ENCODE measurements at places on chromosomes 4 and X.

- DNase-seq = no peak
Observed at GRCh38 chr4:3307486-3307885, 14.7 kb downstream of the RGS12 start.

GRCh38 chr4:52912608-52913007 lies 50.5 kb downstream of the RASL11B start:
- no peak for DNase-seq

GRCh38 chrX:123803331-123803983 lies 56.4 kb upstream of the XIAP start:
- no peak for DNase-seq

DNA sequence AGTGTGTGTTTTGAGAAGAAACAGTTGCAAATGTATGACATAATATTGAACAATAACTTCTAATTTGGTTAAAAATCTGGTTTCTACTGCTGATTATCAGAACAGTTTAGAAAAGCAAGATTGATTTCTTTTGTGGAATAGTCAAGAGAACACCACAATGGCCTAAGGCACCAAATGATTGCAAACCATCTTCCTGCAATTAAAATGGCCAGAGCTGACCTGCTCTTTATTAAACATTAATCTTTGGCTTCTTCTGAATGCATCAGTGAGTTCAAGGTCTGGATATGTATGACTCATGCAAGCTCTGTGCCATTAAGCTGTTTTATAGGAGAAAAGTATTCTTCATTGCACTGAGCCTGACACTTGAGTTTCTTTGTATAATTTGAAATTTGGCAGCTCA lies 107.8 kb upstream of the PDHA2 start:
- DNase-seq = no peak

DNA sequence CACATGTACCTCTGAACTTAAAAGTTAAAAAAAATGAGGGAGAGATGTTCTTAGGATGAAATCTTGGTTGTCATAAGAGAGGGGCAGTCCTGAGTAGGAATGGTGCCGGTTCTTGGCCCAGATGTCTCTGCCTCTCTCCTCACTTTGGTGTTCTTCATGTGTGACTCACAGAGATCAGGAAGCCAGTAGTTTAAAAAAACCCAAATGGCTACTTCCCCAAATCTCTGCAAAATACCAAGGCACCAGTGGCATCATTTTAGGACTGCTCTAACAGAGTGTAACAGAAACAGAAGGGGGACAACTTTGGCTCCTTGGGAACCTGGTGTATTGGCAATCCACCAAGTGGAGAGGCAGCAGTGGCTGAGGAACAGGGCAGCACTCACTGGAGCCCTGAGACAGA lies 116.8 kb downstream of the SCD5 start:
- no peak for DNase-seq

GRCh38 chr4:142556048-142556447 lies 290.1 kb downstream of the INPP4B start:
- no peak for DNase-seq

DNA sequence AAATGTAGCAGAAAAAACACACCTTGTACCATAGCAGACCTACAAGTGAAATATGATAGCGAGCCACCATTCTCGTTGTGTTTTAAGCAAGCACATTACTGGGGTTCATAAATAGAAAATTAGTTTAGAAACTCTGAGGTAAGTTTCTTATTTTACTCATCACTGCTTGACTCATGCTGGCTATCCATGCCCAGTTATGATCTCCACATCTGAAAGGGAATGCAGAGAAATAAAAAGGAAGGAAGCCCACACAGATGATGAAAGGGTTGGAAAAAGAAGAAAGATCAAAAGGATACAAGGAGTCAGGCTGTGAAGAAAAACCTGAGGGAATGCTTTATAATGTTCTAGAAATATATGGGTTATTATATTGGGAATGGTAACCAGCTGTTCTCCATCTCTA lies 54.5 kb downstream of the CAMK2D start:
- no peak for DNase-seq

DNA sequence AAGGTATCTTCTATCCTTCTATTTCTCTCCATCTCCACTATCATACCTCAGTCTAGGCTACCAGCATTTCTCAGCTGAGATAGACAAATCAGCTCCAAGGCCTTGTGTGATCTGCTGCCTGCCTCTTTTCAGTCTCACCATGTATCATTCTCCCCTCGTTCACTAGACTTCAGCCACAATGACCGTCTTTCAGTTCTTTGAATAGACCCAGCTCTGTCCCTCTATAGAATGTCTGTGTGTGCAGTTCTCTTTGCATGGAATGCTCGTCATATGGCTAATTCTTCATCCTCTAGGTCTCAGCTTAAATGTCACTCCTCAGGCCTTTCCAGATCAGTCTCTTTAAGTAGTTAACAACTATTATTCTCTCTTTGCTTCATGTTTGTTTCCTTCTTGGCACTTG lies 6.5 kb downstream of the IGBP1 start:
- no peak for DNase-seq

DNA sequence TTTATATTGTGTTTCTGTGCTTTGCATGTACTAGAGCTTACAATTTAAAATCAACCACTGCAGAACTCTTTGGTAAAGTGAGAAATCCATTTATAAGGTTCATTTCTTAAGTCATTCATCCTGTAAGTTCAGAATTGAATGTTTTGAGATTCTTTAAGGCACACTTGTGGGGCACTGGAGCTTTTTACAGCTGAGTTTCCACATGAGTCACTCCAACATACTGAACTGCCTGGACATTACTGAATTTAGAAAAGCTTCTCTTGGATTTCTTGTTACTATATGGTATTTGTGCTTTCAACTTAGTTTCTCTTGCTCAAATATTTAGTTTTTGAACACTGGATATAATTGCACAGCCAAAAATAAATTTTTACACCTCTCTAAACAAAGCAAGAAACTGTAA lies 226.3 kb downstream of the PACRGL start:
- DNase-seq = no peak

GRCh38 chrX:149611623-149612175 lies 16.6 kb upstream of the HSFX2 start:
- DNase-seq = no peak

- DNase-seq = no peak
Observed at GRCh38 chr4:80900908-80901307, 129.6 kb upstream of the BMP3 start.

DNA sequence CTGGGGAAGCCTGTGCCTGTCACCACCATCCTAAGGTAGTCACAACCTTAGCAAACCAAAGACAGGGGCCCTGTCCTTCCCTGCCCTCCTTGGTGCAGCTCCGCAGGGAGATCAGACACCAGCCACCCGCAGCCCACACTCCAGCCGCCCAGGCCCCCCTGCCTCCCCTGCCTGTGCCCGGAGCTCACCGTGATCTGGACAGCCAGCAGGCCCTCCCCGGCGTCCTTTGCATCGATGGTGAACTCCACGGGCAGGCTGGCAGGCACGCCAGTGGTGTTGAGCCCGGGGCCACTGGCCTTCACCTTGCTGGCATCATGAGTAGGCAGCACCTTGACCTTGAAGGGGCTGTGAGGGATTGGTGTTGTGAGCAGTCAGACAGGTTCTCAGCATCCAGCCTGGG lies 16.4 kb downstream of the FLNA start:
- no peak for DNase-seq

DNA sequence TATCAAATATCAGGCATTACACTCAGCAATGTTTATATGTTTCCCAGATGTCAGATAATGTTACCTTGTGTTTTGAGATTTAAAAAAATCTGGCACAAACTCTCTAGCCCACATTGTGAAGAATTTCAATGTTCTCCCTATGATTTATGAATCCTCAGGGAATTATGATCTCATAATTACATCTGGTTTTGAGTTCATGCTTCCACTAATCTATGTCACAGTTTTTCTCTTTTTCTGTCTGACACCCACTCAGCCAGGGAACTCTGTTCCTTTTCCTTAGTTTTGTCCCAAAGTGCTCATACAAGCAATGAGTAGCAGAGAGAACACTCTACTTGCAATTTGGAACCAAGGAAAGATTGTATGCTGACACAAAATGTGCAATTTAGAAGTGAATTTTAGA lies 212.1 kb upstream of the POF1B start:
- no peak for DNase-seq

- no peak for DNase-seq
Observed at GRCh38 chr4:30718641-30719453, 1.3 kb upstream of the PCDH7 start.

GRCh38 chr4:87005369-87005689 lies 70.5 kb downstream of the AFF1 start:
- no peak for DNase-seq

DNA sequence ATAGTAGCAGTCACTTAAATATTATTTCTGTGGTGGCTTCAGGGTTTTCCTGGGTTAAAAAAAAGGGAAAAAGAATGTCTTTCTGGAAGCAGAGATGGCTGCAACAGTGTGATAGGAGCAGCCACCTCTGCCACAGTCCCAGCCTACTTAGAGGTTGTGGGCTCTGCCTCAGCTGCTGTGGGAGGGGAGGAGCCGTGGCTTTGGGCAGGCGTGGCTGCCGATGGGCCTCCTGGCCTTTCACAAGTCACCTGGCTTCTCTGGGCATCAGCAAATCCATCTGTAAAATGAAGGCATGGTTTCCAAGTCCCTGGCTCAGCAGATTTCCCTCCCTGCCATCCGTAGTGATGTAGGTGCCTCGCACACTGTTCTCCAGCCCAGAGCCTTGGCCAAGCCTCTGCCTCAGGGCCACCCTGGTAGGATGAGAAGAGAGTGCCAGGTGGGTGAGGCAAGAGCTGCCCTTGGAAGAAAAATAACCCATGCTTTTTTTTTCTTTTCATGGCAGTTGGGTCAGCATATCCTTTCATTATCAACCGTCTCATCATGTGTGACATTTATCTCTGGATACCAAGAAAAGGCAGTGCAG lies 66.1 kb downstream of the PTTG2 start:
- no peak for DNase-seq

GRCh38 chr4:53960843-53961242 lies 103.6 kb downstream of the CHIC2 start:
- no peak for DNase-seq

- no peak for DNase-seq
Observed at GRCh38 chr4:54237770-54238169, 8.7 kb downstream of the PDGFRA start.

GRCh38 chr4:174672276-174672675 lies 150.0 kb upstream of the HPGD start:
- no peak for DNase-seq

Measured in smooth muscle cell of the brain vasculature (primary cell).